ENCODE measurements at places on chromosomes 2 and 18. TPM values are rescaled to one million over a fixed set of nuclear protein-coding genes. Genes with fewer than 3 reads are reported as not detected.

DNA sequence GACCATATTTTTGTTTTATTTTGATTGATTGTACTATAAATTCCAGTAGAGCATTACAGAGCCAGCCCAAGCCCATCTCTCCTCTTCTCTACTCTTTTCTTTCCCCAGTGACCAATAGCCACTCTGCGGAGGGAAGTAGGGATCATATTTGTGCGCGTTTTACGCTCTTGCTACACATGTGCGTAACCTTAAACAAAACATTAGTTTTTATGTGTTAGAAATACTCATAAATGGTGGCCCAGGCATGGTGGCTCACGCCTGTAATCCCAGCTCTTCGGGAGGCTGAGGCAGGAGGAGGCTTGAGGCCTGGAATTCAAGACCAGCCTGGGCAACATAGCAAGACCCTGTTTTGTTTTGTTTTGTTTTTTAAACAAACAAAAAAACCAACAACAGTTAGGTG lies 31.3 kb downstream of the HPCAL1 start:
- no peaks in the 10 kb centered on the region for H3K36me3 ChIP-seq
- H3K4me1 ChIP-seq, result peaks cover 47% of the 10 kb centered on the region
- H3K27ac ChIP-seq, result no peak overlapping the region
- H3K27me3 ChIP-seq, result no peaks in the 10 kb centered on the region

DNA sequence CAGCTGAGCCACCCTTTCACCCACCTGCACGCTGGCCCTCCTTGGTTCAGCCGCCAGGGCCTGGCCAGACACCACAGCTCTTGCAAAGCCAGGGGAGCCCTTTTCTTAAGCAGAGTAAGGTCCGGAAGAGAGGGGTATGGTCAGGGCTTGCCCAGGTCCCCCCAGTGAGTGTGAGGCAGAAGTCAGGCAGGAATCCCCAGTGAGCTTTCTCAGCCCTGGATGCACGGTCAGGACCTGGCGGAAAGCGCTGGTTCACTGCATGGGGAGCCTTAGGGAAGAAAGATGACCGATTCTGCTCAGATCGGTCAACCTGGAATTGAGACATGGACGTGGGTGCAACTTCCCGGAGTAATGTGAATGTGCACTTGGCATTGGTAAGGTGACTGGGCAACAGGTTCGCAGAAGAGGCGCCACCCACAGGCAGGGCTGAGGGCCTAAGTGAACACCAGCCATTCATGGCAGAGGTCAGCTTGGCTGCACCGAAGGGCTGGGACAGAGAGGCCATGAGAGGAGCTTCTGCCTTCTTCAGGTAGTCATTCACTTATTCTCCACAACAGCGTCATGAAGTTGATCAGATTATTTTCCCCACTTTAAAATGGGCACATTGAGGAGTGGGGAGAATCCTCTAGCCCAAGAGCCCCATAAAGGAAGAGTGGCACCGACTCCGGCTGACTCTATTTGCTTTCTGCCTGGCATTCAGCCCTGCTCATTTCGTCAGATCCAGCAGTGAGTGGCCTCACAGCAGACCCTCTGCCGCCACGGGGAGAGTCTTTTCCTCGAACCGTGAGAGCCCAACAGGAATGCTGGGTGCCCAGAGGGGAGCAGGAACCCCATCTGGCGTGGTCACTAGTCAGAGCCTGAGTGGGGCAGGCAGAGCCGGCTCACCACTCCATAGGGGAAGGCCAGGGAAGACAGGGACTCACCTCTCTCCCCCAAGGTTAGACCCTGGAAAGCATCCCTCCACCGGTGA lies 35.8 kb downstream of the SCTR start:
- DNase-seq, result no peak
- H3K27ac ChIP-seq, result peak overlapping the region; percentile 29
- no peaks in the 10 kb centered on the region for H3K36me3 ChIP-seq
- H3K4me1 ChIP-seq, result peaks cover 17% of the 10 kb centered on the region
- H3K27me3 ChIP-seq, result no peaks in the 10 kb centered on the region
- no peak overlapping the region for H3K4me3 ChIP-seq

DNA sequence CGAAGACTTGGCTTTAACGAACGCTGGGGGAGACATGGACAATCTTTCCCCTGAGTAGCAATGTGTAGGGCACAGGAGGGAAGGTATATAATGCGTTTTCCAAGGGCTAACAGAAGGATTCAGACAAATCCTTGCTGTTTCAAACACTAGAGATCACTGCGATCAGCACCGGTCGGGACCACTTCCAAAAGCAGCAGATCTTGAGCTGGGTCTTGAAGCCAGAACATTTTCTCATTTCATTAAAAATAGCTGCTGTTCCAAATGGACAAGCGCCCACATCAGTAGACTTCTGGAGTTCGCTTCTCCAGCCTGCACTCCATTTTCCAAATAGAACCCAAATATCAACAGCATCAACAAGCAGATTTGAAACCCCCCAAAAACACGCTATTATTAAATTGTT lies 65.1 kb upstream of the MAPRE2 start:
- peak overlapping the region; percentile 67 for H3K4me3 ChIP-seq
- H3K27me3 ChIP-seq, result no peaks in the 10 kb centered on the region
- no peak for DNase-seq

GRCh38 chr2:65532326-65532725 lies 99.9 kb upstream of the SPRED2 start:
- DNase-seq, result no peak
- no peak overlapping the region for H3K27ac ChIP-seq
- no peaks in the 10 kb centered on the region for H3K36me3 ChIP-seq
- H3K4me3 ChIP-seq, result no peak overlapping the region
- no peaks in the 10 kb centered on the region for H3K4me1 ChIP-seq

- H3K27me3 ChIP-seq, result no peaks in the 10 kb centered on the region
- H3K4me3 ChIP-seq, result no peak overlapping the region
- no peaks in the 10 kb centered on the region for H3K36me3 ChIP-seq
- no peaks in the 10 kb centered on the region for H3K4me1 ChIP-seq
Measured at GRCh38 chr18:77967071-77967470, 717.4 kb downstream of the GALR1 start.

- no peaks in the 10 kb centered on the region for H3K36me3 ChIP-seq
- no peak for DNase-seq
Measured at GRCh38 chr2:235303499-235304291, 190.1 kb upstream of the AGAP1 start.

KIAA2012 gene
- polyA plus RNA-seq, result 1.4 TPM

FEV gene
- polyA plus RNA-seq, result not detected

ATOH8 gene
- polyA plus RNA-seq, result 35.4 TPM

APLF gene
- polyA plus RNA-seq, result 3.8 TPM
